ENCODE measurements at places on chromosomes 1 and 21. TPM values are rescaled to one million over a fixed set of nuclear protein-coding genes. Genes with fewer than 3 reads are reported as not detected.

DNA sequence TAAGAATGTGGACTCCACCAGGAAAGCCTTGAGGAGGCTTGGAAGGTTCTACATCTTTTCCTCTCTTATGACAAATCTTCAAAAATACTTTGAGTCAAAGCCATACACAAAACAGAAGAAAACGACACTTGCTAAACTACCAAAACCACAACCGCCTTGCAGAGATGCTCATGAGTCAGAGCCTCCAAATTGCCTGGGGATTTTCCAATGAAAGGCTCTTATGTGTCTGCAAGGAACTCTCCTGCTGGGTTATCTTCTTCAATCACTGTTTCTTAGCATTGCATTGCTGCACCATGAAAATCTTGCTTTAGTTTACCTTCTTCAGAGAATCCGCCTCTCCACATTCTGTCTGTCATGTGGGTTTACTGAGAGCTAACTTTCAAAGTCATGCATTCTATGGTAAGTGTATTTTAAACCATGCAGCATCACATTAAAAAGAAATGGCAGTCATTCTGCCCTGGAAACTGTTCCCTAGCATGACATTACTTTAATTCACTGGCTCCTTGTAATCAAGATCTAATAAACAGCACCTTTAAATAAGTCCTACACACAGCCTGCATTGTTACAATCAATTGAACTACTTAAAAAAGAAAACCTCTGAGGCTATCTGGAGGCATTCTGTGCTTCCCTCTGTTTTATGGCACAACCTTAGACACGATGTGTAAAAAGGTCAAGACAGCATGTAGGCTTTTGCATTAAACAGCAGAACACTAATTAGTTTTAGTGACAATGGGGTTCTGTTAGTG is 210.0 kb upstream of the FOXD3 start:
- no peaks in the 10 kb centered on the region for H3K4me1 ChIP-seq
- DNase-seq = no peak
- H3K4me3 ChIP-seq = no peak overlapping the region
- H3K27me3 ChIP-seq = no peaks in the 10 kb centered on the region

DNA sequence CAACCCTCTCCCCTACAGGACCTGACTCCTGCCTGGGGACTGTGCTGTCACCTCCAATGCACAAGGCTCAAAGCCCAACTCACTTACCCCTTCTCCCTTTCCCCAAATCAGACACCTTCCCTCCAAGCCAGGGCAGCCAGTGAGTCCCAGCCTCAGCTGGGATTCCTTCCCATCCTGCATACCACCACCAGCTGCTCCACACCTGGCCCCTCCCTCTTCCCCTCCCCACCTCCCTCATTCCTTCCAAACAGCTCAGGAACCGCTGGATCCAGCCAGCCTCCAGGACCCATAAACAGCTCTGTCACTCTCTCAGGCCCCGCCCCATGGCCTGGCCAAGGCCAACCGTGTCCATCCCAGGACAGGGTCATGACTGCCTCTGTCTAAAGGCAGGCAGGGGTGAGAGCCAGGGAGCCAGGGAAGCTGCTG is 41.4 kb downstream of the ACOT7 start:
- H3K4me1 ChIP-seq = peaks cover 42% of the 10 kb centered on the region
- H3K27me3 ChIP-seq = no peaks in the 10 kb centered on the region
- no peak overlapping the region for H3K4me3 ChIP-seq
- DNase-seq = peak; percentile 81

GRCh38 chr1:43774359-43774758 is 67.0 kb downstream of the ST3GAL3 start:
- DNase-seq = no peak
- no peaks in the 10 kb centered on the region for H3K27me3 ChIP-seq
- no peak overlapping the region for H3K27ac ChIP-seq
- H3K4me3 ChIP-seq = no peak overlapping the region

DNA sequence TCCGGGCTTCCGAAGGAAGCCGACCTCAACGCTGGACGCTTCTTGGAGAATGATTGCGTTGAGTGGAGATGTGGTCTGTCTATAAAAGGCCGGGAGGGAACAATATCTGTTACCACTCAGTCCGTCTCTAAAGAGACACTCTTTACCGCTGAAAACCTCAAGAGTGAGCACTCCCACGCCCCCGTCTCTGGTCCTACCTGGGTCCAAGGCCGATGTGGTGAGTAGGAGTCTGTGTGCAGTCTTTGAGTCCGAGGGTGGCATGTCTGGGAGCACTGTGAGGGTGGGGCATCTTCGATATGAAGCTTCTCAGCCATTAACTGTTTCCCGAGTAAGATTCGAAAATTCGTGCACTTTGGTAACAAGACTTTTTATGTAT is 576 bp downstream of the ZFP69 start:
- no peak overlapping the region for H3K27ac ChIP-seq
- H3K4me1 ChIP-seq = no peaks in the 10 kb centered on the region
- no peaks in the 10 kb centered on the region for H3K27me3 ChIP-seq
- DNase-seq = no peak
- peak overlapping the region; percentile 61 for H3K4me3 ChIP-seq

OSCP1 gene
- total RNA-seq = 0.91 TPM

DNA sequence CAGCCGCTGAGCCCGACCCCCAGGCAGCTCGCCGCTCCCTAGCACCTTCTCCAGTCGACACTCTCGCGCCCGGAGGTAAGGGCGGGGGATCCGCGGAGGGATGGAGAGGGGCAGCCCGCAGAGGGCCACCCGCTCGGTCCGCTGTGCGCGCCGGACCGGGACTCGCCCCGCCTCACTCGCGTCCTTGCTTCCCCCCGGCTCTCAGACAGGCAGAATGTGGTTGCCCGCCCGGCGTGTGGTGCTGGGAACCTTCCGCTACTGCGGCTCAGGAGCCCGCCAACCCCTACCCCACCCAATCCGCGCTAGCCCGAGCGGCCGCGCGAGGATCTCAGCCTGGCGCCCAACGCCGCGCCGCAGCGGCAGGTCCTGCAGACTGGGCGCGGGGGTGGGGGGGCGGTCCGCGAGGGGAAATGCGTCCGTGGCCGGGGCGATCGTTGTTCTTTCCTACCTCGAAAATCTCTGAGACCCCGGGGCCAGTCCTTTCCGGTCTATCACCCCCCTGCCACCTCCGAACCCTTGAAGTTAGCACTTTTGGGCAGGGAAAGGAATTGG is 404 bp downstream of the LRRC8C start:
- H3K36me3 ChIP-seq = no peaks in the 10 kb centered on the region
- no peaks in the 10 kb centered on the region for H3K27me3 ChIP-seq
- no peak overlapping the region for H3K27ac ChIP-seq

DNA sequence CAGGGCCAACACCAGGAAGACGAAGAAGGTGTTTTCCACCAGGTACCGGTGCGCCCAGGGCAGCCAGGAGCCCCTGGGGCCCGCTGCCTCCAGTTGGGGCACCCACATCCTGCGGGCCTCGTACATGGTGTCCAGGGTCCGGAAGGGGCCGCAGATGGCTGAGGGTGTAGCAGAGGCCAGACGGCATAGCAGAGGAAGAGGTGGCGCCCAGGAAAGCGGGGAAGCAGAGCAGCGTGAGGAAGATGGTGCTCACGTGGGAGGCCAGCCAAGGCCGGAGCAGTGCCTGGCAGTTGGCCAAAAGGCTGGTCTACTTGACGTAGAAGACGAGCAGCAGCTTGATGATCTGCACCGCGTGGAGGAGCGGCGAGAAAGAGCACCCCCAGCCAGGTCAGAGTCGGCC is 40.4 kb downstream of the ZNF691 start:
- H3K27ac ChIP-seq = no peak overlapping the region
- no peak for DNase-seq
- H3K4me3 ChIP-seq = no peak overlapping the region
- H3K27me3 ChIP-seq = no peaks in the 10 kb centered on the region

GRCh38 chr1:67723620-67724019 is 38.6 kb downstream of the GADD45A start:
- H3K27me3 ChIP-seq = no peaks in the 10 kb centered on the region
- H3K36me3 ChIP-seq = no peaks in the 10 kb centered on the region
- no peak overlapping the region for H3K27ac ChIP-seq
- H3K4me3 ChIP-seq = no peak overlapping the region
- no peak for DNase-seq

DNA sequence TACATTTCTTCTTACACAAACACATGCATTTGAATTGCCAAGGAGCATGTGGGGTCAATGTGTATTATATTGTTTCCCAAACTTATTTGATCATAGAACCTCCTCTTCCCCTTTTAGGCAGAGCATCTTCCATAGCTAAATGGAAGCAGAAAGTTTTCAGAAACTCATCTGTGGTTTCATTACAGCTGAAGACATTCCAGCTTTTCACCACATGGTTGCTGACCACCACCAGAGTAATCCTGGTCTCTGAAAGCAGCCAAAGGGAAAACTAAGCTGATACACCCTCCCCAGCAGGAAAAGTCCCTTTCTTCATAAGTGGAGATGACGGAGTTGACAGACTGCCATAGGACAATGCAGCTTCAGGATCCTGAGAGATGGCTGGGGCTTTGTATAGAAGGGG is 30.2 kb upstream of the OTUD3 start:
- DNase-seq = no peak
- no peak overlapping the region for H3K4me3 ChIP-seq
- peaks cover 5% of the 10 kb centered on the region for H3K4me1 ChIP-seq
- H3K36me3 ChIP-seq = no peaks in the 10 kb centered on the region
- no peak overlapping the region for H3K27ac ChIP-seq
- H3K27me3 ChIP-seq = no peaks in the 10 kb centered on the region

- DNase-seq = peak; percentile 11
- H3K4me1 ChIP-seq = peaks cover 44% of the 10 kb centered on the region
- peak overlapping the region; percentile 91 for H3K27ac ChIP-seq
- no peaks in the 10 kb centered on the region for H3K36me3 ChIP-seq
- H3K4me3 ChIP-seq = no peak overlapping the region
- H3K27me3 ChIP-seq = no peaks in the 10 kb centered on the region
Measured at GRCh38 chr1:119340861-119341261, 27.7 kb upstream of the HAO2 start.

GRCh38 chr21:45601551-45601950 is 42.0 kb upstream of the PCBP3 start:
- no peaks in the 10 kb centered on the region for H3K27me3 ChIP-seq
- no peaks in the 10 kb centered on the region for H3K36me3 ChIP-seq
- no peak overlapping the region for H3K4me3 ChIP-seq

DNA sequence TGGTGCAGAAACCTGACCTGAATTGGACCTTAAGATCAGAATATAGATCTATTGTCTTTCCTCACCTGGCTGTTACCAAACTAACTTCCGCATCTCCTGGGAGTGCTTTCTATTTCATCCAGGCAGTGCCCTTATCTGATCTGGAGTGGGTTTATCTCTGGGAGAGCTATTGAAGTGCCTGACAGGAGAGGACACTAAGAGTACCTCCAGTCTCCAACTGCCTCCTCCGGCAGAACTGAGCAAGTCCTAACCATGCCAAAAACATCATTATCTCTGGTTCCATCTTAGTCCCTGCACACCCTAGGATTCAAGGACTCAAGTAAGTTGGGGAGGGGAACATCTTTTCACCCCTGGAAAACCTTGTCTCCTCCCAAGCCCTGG is 12.4 kb upstream of the KCNJ15 start:
- no peaks in the 10 kb centered on the region for H3K4me1 ChIP-seq
- no peaks in the 10 kb centered on the region for H3K27me3 ChIP-seq
- no peak overlapping the region for H3K27ac ChIP-seq
- H3K4me3 ChIP-seq = no peak overlapping the region

NKAIN1 gene
- not detected for total RNA-seq

DNA sequence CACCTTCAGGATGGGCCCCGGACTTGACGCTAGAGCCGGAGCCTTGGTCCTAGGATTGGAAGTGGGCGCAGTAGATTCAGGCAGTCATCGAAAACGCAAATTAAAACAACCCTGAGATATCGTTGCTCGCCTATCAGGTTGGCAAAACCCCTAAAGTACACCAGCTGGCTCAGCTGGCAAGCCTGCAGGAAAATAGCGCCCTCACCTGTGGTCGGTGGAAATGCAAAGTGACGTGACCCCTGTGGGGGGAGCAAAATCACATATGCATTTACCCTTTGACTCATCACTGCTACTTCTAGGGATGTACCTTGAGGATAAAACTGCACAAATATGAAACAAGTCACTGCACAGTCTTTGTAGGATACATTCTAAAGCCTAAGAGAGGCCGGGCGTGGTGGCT is 170.3 kb upstream of the TMEM51 start:
- no peaks in the 10 kb centered on the region for H3K27me3 ChIP-seq
- H3K27ac ChIP-seq = no peak overlapping the region
- H3K4me1 ChIP-seq = no peaks in the 10 kb centered on the region

GRCh38 chr1:198367296-198367695 is 173.2 kb downstream of the ATP6V1G3 start:
- H3K36me3 ChIP-seq = no peaks in the 10 kb centered on the region
- DNase-seq = no peak
- H3K4me3 ChIP-seq = no peak overlapping the region
- H3K27ac ChIP-seq = no peak overlapping the region
- peaks cover 1% of the 10 kb centered on the region for H3K4me1 ChIP-seq

GRCh38 chr1:229094476-229095311 is 176.2 kb upstream of the RAB4A start:
- peaks cover 45% of the 10 kb centered on the region for H3K4me1 ChIP-seq
- no peak overlapping the region for H3K4me3 ChIP-seq
- H3K36me3 ChIP-seq = no peaks in the 10 kb centered on the region
- peak overlapping the region; percentile 75 for H3K27ac ChIP-seq
- no peaks in the 10 kb centered on the region for H3K27me3 ChIP-seq

GRCh38 chr1:68438310-68438709 is 11.4 kb downstream of the RPE65 start:
- no peak overlapping the region for H3K4me3 ChIP-seq
- H3K4me1 ChIP-seq = no peaks in the 10 kb centered on the region
- H3K27ac ChIP-seq = no peak overlapping the region

GRCh38 chr1:155085504-155086127 is 7.0 kb downstream of the EFNA3 start:
- peak overlapping the region; percentile 83 for H3K27ac ChIP-seq
- H3K27me3 ChIP-seq = 0 out of 2 replicates have a peak, but pooled peaks cover 2% of the 10 kb centered on the region
- peaks cover 28% of the 10 kb centered on the region for H3K4me1 ChIP-seq
- peak; percentile 70 for DNase-seq

- no peaks in the 10 kb centered on the region for H3K27me3 ChIP-seq
- DNase-seq = no peak
- H3K36me3 ChIP-seq = no peaks in the 10 kb centered on the region
- H3K27ac ChIP-seq = no peak overlapping the region
- H3K4me3 ChIP-seq = no peak overlapping the region
Measured at GRCh38 chr1:52676249-52676903, 21.8 kb downstream of the COA7 start.

OR2T33 gene
- not detected for total RNA-seq

GRCh38 chr1:214124915-214125314 is 137.1 kb downstream of the PROX1 start:
- no peak overlapping the region for H3K27ac ChIP-seq
- peaks cover 18% of the 10 kb centered on the region for H3K4me1 ChIP-seq
- no peaks in the 10 kb centered on the region for H3K36me3 ChIP-seq
- no peaks in the 10 kb centered on the region for H3K27me3 ChIP-seq
- DNase-seq = no peak
- no peak overlapping the region for H3K4me3 ChIP-seq

Measured in Caco-2 (cell line).